Fibroblast of villous mesenchyme (primary cell): ENCODE measurements at places on chromosomes 2 and 18. TPM values are rescaled to one million over a fixed set of nuclear protein-coding genes. Genes with fewer than 3 reads are reported as not detected.

The REG3G gene
- total RNA-seq, result not detected in 2 replicates

- DNase-seq, result peak; percentile 49
Observed at GRCh38 chr2:55511508-55512124, 7.9 kb upstream of the CFAP36 start.

The CRYBA2 gene
- total RNA-seq, result 1.3 TPM in 1 of 2 replicates, not detected in the other

- DNase-seq, result no peak
Observed at GRCh38 chr18:62715436-62715758, at the start of gene PHLPP1. Gene PHLPP1 (plus strand): TSS chr18:62715541. CDS start chr18:62715684, 143 bp downstream.

DNA sequence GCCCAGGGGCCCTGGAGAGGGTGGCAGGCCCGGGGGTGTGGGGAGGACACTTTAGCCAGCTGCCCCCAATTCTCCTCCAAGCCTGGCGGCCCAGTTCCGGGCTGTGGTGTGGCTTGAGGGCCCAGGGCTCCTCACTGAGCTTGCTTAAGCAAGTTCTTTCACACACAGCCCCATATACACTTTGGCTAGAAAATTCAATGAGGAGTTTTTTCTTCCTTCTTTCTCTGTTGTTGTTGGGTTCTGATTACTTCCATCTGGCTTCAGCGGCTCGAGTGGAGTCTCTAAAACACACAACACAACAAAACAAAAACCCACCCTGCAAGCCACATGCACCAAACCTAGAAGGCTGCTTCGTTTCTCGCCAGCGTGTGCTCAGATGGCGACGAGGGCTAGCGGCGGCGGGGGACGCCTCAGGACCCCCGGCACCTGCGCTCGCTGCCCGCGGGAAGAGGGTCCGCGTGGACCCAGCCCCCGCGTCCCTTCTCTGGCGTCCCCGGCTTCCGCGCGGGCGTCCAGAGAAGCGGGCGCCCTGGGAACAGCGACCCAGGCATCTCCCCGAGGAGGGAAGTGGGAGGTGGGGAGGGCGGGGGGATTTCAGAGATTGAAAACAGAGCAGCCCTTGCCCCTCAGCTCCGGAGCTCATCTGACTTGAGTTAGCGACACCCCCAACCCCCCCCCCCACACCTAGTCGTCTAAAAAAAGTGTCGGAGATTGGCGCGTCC lies 577 bp upstream of the GLI2 start:
- DNase-seq, result peak; percentile 41

The MYO5B gene
- total RNA-seq, result under 0.01 TPM in 2 replicates

DNA sequence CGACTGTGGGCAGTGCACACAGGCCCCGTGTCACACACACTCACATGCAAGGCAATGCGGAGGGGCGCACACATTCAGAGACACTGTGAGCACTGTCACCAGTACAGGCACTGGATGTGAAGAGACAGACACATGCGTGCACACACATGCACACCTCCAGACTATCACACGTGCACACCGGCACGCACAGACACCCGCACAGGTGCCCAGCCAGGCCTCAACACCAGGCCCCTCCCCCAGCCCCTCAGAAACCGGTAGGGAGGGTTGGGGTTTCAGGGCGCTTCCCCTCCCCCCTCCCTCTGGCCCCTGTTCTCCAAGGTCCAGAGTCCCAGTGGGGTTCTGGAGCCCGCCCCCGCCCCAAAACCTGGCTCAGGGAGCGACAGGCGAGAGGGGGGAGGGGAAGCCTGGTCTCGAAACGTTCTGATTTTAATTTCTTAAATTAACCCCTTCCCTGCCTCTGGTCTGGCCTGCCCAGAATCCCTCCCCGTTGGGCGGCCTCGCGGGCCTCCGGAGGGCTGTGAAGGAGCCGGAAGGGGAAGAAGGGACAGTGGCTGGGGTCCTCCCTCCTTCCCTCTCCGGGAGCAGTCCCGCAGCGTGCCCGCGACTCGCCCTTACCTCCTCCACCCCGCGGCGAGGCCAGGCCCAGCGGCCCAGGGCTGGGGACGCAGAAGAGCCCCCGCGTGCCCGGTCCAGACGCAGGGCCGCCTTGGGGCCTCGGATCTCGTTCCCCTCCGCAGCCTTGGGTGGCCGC lies 558 bp downstream of the FBXO41 start:
- DNase-seq, result no peak

The CNTNAP5 gene
- not detected in 2 replicates for total RNA-seq

- DNase-seq, result no peak
Observed at GRCh38 chr2:43054367-43054766, 172.0 kb downstream of the ZFP36L2 start.

DNA sequence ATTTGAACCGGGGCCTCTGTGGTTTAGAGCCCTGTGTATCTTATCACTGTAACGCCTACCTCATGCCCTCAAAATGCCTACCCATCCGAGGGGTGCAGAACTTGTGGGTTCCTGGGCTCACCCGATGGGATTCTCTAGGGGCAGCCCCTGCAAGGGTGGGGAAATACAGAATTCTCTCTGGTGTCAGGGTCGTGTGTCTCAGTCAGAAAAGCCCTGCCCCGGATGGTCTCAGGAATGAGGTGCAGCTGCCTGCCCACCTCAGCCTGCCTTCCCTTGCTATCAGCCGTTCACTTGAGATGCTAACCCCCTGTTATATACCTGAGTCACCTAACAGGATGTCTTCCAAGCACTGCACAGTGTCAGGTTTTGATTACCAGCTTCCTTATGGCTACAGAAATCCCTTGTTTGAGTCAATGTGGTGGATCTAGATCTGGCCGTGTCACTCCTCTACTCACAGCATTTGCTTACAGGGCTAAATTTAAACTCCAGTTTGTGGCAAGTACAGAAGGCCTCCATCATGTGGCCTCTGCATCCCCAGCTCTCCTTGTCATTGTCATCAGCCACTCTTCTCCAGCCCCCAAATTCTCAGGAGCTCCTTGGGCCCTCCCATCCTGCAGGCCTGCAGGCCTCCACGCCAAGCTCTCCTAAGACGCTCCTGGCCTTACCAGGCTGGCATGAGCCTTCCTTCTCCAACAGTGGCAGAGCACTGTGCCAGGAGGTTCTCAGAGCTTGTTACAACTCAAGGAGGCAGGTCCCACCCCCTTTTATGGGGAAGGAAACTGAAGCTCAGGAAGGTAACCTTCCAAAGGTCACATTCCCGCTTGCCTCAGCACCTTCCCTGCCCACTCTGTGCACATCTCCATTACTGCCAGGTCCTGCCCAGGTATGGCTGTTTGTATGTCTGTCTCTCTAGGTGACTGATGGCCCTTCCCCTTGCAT lies 14.3 kb upstream of the MAP3K2 start:
- no peak for DNase-seq

The ZNF407 gene
- total RNA-seq, result 16.4 and 22.0 TPM in 2 replicates

DNA sequence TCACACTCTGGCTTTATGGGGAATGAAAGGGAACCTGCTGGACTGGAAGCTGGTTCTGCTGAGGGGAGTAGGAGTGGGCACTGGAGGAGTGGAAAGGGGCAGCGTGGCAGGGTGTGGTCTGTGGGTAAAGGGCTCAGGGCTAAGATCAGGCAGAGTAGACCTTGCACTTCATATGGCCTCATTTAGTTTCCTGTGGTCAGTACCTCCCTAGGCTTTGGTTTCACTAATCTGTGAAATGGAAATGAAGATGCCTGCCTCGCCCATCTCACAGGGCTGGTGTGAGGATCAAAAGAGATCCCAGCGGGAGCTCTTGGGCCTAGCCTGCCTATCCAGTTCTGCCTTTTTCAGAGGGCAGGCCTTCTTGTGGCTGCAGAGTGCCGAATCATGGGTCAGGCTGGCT lies 208.7 kb downstream of the LOXHD1 start:
- no peak for DNase-seq

The NDC80 gene
- 13.2 and 25.5 TPM in 2 replicates for total RNA-seq

- no peak for DNase-seq
Observed at GRCh38 chr2:110095994-110096633, 19.5 kb downstream of the MALL start.

- DNase-seq, result no peak
Observed at GRCh38 chr2:197416268-197416667, 18.6 kb downstream of the SF3B1 start.

DNA sequence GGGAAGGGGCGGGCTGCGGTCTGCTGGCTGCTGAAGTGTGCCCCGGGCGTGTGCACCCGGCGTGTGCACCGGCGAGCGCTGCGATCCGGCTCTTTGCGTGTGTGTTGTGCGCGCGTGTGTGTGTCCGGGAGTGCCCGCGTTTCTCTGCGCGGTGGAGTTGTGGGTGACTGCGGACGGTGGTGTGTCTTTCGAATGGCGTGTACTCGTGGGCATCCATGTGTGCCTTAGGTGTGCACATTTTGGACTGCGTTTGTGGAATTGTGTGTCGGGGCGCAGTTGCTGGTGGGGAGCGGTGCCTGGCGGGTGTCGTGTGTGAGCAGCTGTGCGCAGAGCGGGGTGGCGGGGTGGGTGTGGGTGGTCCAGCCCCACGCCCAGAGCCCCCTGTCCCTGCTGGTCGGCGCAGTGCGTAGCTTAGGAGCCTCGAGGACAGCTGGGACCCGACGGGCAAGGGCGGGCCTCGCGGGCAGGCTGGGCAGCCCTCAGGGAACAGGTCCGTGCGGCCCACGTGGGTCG lies 533 bp downstream of the HPCAL1 start:
- peak; percentile 18 for DNase-seq

DNA sequence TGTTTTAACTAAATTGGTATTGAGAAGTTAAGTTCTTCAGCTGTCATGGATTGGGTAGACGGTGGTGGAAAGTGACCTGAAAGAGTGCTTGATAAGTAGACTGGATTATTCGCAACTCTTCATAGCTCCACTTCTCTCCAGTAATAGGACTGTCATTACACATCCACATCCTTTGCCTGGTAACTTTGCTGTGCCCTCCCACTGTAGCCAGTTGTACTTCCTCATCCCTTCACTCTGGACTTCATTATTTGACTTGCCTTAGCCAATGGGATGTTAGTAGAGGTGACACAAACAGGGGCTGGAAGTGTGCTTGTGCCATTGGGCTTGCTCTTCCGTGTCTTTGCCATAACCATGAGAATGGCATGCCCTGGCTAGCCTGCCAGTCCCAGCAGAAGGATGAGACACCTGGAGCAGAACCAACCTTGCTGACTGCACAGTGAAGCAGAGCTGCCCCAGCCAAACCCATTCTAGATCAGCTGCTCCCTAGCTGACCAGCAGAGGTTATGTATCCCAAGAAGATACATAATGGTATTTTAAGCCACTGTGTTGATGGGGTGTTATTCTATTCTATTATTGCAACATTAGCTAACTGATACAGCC lies 16.9 kb downstream of the QPCT start:
- DNase-seq, result no peak

- DNase-seq, result no peak
Observed at GRCh38 chr18:8876887-8877286, 171.5 kb downstream of the MTCL1 start.

- DNase-seq, result no peak
Observed at GRCh38 chr18:37442477-37442876, 123.1 kb downstream of the CELF4 start.

DNA sequence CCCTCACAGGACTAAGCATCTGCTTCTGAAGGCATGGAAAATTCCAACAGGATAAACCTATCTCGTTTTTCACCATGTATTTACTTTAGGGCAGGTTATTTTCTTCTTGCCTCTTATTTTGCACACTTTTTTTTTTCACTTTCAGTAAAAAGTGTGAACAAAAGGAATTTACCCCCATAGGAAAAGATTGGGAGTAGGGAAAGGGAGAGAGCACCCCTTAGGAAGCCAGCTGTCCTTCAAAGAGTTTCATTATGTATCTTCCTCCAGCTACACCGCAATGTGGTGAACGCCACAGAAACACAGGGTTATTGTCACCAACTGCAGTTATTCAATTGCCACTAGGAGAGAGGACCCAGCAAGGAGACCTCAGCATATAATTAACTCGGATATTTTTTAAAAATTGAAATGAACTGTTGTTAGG lies 286.2 kb upstream of the VRK2 start:
- DNase-seq, result no peak

DNA sequence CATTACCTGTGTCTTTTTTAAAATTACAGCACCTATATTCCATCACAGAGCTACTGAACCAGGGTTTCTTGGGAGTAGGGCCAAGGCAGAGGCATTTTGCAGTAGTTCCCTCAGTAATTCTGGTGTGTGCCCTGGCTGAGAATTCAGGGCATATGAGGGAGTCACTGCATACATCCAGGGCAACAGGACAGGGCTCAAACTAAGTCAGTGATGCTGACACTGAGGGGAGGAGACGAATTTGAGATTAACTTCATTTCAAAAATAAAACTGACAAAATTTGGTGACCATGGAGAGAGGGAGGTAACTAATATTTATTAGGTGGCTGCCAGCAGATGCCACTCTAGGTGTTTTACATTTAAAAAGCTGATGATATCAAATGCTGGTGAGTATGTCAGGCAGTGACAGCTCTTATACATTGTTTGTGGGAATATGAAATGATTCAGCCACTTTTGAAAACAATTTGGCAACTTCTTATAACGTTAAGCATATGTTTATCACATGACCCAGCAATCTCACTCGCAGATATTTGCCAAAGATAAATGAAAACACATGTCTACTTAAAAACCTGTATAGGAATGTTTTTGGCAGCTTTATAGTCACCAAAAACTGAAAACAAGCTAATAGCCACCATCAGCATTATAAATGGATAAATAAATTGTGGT lies 20.3 kb downstream of the STRADB start:
- DNase-seq, result peak; percentile 72

GRCh38 chr2:197107291-197108269 lies 181.1 kb upstream of the PGAP1 start:
- DNase-seq, result peak; percentile 88

DNA sequence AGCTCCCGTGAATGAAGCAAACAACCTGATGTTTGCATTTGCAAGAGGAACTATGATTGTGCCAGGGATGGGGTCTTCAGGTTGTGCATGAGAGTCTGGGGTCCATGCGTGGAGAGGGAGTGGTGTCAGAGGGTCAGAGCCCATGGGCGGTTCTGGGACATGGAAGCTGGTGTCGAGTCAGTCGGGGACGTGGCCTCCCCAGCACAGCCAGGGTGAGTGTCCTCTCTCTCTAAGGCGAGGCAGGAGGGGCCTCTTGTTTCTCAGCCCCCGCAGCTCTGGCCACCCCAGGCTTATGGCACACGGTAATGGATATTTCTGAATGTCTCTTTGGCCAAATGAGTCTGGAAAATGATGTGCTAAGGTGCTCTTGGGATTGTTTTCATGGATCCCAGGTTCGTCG lies 118.6 kb downstream of the RTP5 start:
- DNase-seq, result no peak

DNA sequence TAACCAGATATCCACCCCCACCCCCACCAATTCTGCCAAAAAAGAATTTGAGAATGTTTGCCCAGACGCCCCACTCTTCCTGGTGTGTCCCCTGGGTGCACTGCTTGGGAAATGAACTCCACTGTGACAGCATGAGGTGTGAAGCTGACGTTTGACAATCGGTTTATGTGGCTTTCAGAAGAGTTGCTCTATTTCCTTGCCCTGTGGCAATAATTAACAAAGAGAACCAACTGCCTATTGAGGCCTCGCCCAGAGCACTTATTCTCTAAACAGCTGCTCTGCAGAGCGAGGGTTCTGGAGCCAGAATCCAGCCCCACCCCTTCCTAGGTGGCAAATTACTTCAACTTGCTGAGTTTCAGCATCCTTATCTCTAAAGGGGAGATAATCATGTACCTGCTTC lies 115.8 kb upstream of the SIX3 start:
- no peak for DNase-seq

The ANKRD44 gene
- 3.9 and 7.7 TPM in 2 replicates for total RNA-seq

DNA sequence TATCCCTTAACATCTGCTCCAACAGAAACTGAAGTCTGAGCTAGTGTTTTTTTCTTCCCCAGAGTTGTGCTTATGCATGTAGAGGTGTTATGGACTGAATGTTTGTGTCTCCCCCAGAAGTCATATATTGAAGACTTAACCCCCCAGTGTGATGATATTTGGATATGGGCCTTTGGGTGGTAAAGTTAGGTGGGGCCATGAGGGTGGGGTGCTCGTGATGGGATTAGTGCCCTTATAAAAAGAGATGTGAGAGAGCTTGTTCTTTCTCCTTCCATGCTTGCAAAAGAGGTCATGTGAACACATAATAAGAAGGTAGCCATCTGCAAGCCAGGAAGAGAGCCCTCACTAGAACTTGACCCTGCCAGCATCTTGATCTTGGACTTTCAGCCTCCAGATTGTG lies 34.4 kb upstream of the APOB start:
- no peak for DNase-seq

The C2orf78 gene
- total RNA-seq, result not detected in 2 replicates
